ENCODE measurements at places on chromosomes 3 and 15. TPM values are rescaled to one million over a fixed set of nuclear protein-coding genes. Genes with fewer than 3 reads are reported as not detected.

- DNase-seq = no peak
Observed at GRCh38 chr3:119967353-119968006, 126.8 kb downstream of the GSK3B start.

The SLC12A1 gene
- 0.26 TPM for total RNA-seq

- DNase-seq = no peak
Observed at GRCh38 chr3:61300006-61300380, 48.7 kb upstream of the FHIT start.

DNA sequence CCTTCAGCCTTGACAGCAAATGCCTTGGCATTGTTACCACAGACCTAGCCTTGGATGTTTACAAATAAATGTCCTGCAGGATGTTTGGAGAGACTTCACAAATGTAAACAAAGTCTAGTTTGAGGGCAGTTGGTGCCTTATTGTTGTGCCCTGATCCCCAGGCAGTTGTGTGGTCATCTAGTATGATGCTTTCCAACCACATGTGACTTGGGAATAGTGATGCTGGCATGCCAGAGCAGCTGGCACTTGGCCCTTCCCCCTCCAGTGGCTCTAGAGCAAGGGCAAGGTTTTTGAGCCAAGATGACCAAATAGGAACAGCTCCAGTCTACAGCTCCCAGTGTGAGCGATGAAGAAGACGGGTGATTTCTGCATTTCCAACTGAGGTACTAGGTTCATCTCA is 258.2 kb downstream of the ADAMTS17 start:
- DNase-seq = no peak

- DNase-seq = no peak
Observed at GRCh38 chr3:69290006-69290405, 95.9 kb downstream of the FRMD4B start.

DNA sequence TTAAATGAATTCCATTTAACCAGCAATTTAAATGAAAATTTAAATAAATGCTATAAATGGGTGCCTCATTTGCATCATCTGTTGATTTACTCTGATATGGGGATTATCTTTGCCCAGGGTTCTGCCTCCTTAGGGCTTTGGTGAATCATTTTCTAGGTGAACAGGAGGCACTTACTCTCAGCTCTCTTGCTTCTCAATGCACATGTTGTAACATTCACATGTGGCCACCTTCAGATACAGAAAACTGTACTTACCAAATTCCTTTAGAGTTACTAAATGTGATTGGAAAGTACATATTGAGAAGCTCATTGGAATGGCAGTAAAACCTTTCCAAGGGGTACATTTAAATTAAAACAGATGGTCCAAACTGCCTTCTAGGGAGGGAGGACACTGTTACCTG is 20.8 kb downstream of the GADL1 start:
- no peak for DNase-seq

The CPLX3 gene
- not detected for total RNA-seq

DNA sequence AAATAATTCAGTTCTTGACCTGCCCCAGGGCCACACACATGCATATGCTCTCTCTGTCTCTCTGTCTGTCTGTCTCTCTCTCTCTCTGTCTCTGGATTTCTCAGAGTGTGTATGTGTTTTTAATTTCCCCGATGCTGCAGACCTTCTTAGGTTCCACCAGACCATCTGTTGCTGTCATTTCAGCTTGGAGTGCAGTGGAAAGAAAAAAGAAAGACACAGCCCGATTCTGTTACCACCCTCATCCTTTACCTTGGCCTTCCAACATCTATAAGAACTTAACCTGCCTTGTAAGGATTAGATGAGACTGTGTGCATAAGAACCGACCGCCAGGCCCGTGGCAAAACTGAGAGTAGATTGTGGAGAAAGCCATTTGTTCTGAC is 9.7 kb upstream of the PGPEP1L start:
- DNase-seq = no peak

The GALNT15 gene
- not detected for total RNA-seq

The PCOLCE2 gene
- total RNA-seq = 18.3 TPM

The IFT57 gene
- total RNA-seq = 29.6 TPM

DNA sequence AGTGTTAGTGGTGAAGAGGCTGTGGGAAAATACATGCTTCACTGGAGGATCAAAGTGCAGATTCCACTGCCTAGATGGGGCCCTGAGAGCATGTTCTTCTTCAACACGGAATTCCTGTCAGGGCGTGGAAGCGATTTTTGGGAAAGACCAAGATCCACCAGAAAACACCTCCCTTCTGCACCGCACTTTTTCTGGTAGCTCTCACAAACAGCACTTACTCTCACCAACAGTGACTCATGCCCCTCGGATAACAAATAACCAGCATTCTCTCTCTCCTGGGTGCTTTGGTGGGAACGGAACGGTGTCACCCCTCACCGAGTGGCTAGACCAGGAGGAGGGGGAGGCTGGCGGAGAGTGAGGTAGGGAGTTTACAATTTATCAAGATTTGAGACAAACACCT is 40.1 kb downstream of the ADAMTSL3 start:
- DNase-seq = peak; percentile 37

GRCh38 chr3:194300936-194301335 is 50.2 kb downstream of the CPN2 start:
- no peak for DNase-seq

GRCh38 chr15:64001148-64001547 is 45.1 kb downstream of the DAPK2 start:
- DNase-seq = no peak

The ZNF662 gene
- not detected for total RNA-seq

- no peak for DNase-seq
Observed at GRCh38 chr3:153392363-153392762, 230.3 kb downstream of the RAP2B start.

DNA sequence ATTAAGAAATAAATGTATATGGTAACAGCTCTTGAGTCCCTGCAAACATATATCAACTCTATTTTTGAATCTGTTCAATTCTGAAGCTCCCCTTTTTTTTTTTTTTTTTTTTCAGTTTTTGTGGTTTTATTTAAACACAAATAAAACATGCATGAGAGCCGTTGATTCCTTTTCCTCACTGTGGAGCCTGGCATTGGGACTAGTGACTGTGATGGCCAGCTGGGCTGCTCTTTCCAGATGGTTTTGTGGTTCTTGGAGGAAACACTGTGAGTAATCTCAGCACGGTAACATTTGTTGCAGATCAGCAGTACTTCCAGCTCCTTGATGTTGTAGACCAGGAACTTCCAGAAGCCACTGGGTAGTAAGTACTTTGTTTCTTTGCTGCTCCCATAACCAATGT is 15.9 kb downstream of the EMC7 start:
- no peak for DNase-seq

The CCDC54 gene
- total RNA-seq = not detected

GRCh38 chr3:20669184-20669583 is 483.2 kb upstream of the SGO1 start:
- DNase-seq = no peak

The THRB gene
- total RNA-seq = 1.0 TPM

DNA sequence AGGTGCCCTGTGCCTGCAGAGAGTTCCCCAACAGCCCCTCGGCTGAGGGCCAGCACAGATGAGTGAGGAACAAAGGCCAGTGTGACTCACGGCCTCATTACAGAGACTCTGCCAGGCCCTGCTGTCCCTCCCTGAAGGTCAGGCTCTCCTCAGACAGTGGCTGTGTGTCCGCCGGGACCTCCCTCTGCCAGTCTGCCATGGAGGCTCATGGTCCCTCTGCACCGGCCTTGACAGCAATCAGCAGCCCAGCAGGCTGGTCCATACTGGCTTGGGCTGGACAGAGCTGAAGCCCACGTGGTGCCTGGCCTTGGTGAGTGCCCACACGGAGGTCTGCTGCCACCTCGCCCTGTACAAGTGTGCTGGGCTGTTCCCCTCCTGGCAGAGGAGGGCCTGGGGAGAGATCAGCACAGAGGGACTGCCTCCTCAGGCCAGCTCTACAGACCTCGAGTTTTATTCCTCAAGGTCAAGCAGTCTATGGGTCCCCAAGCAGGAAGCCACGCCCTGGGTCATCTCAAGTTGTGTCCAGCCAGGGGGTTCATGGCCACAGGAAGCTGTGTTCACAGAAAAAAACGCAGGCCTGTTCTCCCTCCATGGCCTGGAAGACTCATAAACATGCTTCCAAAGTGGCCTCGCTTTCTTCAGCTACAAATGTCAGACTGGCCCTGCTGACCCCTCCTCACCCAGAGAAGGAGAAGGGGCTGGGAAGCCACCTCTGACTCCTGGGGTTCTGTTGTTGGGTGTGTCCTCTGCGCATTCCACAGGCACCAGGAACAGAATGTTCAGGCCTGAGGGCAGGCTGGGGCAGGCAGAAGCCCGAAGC is 27.0 kb downstream of the SLC41A3 start:
- peak; percentile 24 for DNase-seq

The FSIP1 gene
- total RNA-seq = 0.15 TPM

The FBXL2 gene
- 5.3 TPM for total RNA-seq

- DNase-seq = no peak
Observed at GRCh38 chr3:152192936-152193672, 75.6 kb upstream of the MBNL1 start.

DNA sequence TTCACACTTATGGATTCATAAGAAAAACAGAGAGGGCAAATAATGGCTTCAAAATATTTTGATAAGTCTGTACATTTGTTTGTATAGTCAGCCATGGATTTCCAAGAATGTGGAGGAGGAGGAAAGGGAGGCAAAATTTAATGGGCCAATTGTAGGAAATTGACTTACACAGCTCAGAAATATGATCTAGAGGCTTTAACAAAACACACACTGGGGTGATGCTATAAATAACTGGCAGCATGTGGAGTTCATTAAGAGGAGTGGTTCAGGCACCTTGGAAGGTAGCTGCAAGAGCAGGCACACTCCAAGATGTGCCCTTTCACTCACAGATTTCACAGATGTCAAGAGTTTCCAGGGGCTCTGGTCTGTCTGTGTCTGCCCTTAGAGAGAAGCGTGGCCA is 193.4 kb upstream of the RASGRP1 start:
- DNase-seq = no peak

DNA sequence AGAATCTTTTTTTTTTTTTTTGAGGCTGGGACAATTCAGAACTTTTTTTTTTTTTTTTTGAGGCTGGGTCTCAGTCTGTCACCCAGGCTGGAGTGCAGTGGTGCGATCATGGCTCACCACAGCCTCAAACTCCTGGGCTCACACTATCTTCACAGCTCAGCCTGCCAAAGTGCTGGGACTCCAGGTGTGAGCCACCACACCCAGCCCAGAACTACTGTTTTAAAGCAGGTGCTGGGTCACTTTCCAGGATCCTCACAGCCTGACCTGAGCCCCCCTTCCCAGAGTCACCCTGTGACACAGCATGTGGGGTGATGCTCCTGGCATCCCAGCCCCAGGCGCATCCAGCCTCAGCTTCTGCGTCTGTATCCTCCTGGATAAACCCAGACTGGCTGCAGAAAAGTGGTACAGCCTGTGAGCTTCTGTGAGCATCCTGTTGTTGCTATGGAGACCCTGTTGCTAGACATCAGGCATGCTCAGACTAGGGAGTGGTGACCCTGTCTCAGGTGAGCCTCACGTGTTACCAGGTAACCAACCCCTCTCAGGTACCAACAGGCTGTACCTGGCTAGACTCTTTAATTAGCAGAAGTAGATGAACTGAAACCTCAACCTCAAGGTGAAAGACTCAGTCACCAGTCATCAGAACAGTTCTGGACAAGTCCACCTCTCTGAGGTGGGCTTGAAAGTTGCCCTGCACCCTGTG is 15.0 kb downstream of the KLF13 start:
- no peak for DNase-seq

GRCh38 chr3:68211637-68212036 is 557.2 kb upstream of the SUCLG2 start:
- no peak for DNase-seq

DNA sequence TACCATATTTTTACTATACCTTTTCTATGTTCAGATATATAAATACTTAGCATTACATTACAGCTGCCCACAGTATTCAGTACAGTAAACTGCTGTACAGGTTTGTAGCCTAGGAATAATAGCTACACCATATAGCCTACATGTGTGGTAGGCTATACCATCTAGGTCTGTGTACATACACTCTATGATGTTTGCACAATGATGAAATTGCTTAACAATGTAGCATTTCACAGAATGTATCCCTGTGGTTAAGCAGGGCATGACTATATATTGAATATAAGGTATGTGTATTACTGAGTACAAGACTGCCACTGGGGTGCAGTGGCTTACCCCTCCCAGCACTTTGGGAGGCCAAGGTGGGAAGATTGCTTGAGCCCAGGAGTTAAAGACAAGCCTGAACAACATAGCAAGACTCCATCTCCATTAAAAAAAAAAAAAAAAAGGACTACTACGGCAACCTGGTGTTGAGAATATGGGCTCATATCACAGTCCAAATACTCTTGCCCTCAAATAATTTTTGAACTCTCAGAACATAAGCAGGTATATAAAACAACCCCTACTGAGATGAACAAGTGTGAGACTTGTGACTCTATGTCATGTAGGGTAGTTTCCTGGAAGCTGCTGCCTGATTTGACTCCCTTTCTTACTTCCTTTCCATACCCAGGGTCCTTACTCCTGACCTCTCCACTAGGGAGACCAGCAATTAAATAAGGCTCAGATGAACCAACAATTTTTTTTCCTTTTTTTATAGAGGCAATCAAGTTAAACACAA is 4.8 kb downstream of the PPP1R14D start:
- no peak for DNase-seq

The MEX3B gene
- 14.3 TPM for total RNA-seq

DNA sequence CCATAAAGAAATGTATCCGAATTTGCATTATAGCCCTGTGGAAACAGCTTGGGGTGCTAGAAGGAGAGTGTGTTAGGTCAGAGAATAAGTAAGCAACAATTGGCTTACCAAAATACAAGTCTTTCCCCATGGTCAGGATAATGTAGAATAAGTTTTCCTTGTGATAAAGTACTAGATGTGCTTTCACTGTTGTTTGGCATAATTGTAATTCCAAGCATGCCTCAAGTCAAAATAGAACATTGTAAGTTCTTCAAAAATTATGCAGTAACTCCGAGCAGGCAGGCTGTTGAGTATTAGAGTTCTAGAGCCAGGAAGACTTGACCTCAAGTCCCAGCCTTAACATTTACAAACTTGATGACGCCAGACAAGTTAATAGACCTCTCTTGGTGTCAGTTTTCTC is 242.0 kb downstream of the TUSC7 start:
- DNase-seq = no peak

DNA sequence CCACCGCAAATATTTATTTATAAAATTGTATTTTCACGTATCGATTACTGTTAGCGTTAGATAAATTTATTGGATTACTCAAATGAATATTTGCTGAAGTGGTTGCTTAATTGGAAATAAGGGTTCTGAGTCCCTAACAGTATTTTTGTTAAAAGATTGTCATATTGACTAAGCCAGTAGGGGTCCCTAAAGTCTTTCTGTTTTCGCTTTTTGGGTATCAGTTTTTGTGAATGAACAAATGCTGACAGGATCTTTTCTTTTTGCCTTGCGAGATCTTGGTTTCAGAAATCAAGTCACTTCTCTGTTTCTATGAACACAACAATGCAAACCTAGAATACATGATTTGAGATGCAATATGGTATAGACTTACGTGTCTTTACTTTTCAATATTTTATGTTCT is 7.1 kb downstream of the RAD51 start:
- DNase-seq = peak; percentile 39

GRCh38 chr3:146375219-146375618 is 94.1 kb downstream of the PLSCR2 start:
- no peak for DNase-seq

GRCh38 chr15:55526559-55527036 is 18.6 kb upstream of the DNAAF4 start:
- DNase-seq = peak; percentile 55
